ENCODE measurements at places on chromosomes 7 and 10.

DNA sequence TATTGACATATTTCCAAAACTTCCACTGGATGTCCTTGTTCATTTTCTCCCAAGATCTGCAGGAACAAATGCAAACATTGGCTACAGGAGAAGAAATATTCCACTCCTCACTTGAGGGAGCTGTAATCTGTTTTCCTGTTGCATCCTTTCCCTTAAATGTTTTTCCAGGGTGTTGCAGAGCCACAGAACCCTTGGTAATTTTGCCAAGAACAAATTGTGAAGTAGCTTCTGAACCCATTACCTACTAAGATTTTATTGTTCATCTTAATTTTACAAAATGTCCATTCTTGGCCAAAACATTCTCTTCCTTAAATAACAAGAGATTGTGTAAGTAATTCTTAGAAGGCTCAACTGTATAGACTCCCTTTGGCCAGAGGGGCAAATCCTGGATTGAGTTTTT lies 177.0 kb downstream of the GNAT3 start:
- DNase-seq: no peak

DNA sequence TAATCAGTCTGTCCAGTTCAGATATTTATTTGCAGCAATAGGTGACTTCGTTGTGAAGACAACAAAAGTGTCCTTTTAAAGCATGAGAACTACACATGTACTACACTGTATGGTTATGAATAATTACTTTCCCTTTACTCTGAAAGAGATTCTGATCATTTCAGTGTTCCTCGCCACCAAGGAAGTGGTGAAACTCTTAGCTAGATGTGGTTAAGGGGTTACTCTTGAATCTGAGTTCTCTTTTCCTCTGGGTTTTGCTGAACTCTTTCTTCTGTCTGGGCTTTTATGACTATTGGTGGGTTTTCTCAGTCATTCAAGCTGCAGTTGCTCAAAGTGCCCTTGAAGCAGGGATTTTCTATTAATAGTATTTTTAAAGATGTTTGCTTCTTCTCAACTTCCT lies 127.9 kb upstream of the SEM1 start:
- DNase-seq: peak; percentile 74

DNA sequence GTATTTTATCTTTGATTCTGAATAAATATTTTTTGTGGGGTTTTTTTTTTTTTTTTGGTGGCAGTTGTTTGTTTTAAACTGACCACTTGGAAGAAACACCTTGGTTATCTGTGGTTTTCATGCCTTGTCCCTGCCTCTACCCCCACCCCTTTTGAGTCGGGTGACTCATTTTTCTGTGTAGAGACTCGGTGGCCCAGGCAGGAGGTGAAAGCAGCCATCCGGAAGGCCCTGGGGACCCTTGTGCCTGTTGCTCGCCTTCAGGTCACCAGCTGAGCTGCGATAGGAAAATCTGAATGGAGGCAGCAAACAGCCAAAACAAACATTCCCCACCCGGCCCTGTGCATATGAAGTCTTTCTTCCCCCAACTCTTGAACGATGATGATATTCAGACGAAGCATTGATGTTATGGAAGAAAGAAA lies 22.8 kb downstream of the CYP17A1 start:
- DNase-seq: no peak

DNA sequence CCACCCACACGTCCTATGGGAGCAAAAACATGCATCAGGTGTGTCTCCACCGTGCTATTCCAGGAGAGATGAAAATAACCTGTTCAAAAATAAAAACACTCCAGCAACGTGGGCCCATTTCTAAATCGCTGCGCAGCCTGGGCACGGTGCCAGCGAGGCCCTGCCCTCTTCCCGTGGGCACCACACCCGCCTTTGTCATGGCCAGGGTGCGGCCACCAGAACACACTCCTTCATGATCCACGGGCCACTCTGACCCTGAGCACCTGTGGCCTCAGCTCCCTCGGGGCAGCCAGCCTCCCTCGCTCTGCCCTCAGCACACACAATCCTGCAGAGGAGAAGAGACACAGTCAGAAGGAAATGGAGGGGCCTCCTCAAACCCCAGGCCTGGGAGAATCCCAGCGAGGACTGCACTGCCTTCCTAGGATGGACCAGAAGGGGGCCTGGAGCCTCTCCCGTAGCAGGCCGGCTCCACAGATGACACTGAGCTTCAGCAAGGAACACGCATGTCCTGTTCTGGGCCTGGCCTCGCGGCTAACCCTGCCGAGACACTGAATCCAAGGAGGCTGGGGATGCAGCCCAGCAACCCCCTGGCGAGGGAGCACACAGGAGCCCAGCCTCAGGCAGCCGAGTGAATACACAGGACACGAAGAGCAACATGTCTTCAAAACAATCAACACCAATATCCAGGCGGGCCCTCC lies 169.0 kb downstream of the MAD1L1 start:
- no peak for DNase-seq

DNA sequence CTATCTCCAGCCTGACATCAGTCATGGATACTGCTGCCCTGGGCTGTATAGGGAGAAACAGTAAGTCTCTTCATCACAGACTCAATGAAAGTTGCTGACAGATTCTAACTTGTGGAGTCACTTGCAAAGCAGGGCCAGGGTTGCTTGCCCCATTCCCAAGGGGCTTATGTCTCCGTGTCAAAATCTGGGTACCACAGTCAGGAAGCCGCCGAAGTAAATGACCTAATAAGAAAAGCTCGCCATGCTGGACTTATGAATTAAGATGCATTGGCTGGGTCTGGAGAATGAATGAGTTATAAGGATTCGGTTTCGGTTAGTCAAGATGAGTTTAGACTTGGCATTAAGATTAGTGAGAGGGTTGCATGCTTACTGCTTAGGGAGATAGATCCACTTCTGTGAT lies 10.8 kb upstream of the OR6V1 start:
- DNase-seq: no peak

Data from activated CD4-positive, alpha-beta T cell treated with anti-CD3 and anti-CD28 coated beads, Interleukin-2, Interleukin-6, amounts not matched to agents 100 ng/mL and 50 ng/mL, durations not matched to agents 16 hours and 8 hours (primary cell).